ENCODE measurements at places on chromosomes 3 and 15.

DNA sequence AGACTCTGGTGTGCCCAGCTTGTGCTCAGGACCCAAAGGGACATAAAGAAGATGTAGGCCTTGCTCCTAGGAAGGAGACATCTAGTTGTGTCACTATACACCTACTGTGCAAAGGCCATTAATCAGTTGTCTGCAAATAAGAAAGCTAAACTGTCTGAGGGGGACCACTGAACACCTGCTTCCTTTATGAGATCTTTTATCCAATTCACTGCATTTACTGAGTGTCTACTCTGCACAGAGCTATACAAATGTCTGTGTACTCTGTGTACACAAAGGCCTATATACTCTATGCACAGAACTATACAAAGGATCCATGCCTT, 124.8 kb downstream of the CTNNB1 start:
- no peak for DNase-seq

DNA sequence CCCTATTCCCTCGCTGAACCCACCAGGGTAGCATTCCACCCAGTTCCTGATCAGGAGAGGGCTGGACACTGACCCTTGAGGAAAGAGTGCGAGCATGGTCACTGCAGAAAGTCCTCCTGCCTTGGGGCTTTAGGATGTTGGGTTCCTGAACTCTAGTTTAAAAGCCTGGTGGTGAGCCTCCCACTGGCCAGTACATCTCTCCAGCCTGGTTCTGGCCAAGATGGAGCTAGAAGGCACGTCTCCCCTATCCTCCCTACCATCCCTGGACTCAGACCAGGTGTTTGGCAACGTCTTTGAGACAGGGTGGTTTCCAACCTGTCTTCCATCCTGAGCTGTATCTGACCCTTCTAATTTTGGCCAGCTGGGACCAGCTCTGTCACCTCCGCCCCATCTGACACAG, 31.4 kb downstream of the NBEAL2 start:
- DNase-seq, result no peak

GRCh38 chr15:63395730-63396151, 14.1 kb upstream of the CA12 start:
- no peak for DNase-seq

GRCh38 chr3:179528772-179529171, 34.0 kb upstream of the ACTL6A start:
- no peak for DNase-seq

- no peak for DNase-seq
Observed at GRCh38 chr15:73981761-73982221, 10.3 kb downstream of the STOML1 start.

DNA sequence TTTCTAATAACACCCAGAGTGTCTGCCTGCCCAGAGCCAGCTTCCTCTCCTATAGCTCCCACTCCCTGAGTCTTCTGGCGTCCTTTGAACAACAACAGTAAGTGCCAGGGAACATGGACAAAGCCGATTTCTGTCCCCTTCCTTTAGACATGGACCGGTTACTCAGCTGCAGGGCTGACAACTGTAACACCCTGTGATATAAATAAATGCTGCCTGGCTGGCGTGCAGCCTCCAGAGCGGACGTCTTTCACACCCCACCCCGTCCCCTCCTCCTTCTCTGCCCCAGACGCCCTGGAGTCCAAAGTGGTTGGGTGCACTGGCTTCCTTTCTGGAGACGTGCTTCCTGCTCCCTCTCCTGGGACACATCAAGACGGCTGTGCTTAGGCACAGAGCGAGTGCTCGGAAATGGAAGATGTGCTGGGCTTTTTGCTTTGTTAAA, 281.9 kb upstream of the LRRFIP2 start:
- no peak for DNase-seq

DNA sequence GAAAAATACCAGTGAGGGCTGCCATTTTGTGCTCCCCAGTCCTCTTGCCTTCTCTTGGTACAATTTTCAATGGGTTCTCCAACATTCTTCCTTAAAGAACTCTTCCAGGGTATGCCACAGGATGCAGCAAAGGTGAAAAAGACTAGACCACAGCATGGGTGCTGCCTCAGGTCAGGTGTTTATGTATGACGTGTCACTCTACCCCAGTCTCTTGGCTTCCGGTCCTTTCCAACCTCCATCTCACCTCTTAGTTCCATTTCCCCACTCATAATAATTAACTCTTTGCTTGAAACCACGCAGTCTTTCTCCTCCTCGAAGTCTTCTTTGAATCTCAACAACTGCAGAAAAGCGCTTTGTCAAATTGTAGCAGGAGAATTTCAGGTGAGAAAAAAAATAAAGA, 104.7 kb upstream of the TBC1D5 start:
- DNase-seq, result no peak

- DNase-seq, result no peak
Observed at GRCh38 chr3:27971600-27971999, 249.5 kb upstream of the EOMES start.

GRCh38 chr3:138717348-138717747, 108.8 kb downstream of the FAIM start:
- DNase-seq, result no peak

- DNase-seq, result no peak
Observed at GRCh38 chr3:101685870-101686307, 629 bp downstream of the RPL24 start.

- DNase-seq, result no peak
Observed at GRCh38 chr15:58958811-58959210, 25.3 kb upstream of the SLTM start.

DNA sequence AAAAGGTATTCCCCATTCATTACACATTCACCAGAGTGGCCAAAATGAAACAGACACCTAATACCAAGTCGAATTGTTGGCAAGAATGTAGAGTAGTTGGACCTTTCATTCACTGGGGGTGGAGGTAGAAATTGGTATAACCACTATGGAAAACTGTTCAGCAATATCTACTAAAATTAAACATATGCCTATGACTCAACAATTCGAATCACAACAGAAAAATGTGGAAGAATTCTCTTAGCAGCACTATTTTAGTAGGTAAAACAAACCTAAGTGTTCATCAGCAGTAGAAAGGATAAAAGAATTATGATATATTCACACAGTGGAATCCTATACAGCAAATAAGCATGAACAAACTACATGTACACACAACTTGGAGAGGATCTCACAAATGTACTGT, 30.6 kb downstream of the POLG start:
- DNase-seq, result no peak

DNA sequence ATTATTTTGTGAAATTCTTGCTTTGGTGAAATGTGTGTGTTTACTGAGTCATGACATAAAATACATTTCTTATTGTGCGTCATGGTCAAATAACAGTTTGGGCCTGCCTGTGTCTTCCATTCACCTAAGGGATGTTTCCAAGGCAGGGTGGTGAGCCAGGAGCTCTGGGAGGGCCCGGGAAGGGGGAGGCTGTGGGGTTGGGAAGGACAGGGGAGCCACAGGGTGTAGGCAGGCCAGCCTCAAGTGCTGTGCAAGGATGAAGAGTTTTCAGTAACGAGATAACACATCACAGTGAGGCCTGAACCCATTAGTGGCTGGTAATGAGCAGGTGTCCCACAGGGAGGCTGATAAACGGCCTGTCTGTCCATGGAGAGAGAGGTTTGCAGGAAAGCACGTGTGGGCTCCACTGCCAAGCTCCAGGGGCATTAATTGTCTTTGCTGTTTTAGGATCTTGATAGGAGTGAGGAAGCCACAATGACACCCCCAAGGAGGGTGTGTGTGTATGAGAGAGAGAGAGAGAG, 35.6 kb upstream of the SEC13 start:
- DNase-seq, result no peak

- DNase-seq, result no peak
Observed at GRCh38 chr3:127914584-127914983, 448 bp upstream of the KBTBD12 start.

- no peak for DNase-seq
Observed at GRCh38 chr3:21020681-21021080, 730.3 kb downstream of the ZNF385D start.

- DNase-seq, result no peak
Observed at GRCh38 chr3:19075037-19075436, 73.3 kb upstream of the KCNH8 start.

DNA sequence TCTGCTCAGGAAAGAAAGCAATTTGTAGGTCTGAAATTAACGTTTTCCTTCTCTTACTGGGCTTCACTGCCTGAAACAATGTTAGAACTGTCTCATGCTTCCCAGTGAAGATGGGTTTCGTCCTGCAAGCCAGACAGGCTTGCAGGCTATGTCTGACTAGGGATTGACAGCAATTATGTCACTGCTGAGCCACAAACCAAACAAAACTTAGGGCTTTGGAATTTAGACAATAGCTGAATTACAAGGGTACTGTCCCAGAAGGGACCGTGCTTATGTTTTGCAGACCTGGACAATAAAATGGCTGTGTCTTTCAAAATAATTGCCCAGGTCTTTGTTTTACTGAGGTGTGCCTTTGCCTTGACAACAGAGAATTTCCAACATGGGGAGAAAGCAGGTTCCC, 46.3 kb upstream of the CCDC80 start:
- no peak for DNase-seq

All from MV-4-11 (cell line).